Fibroblast of the aortic adventitia (primary cell): ENCODE measurements at places on chromosomes 4 and X.

- peak; percentile 45 for DNase-seq
These were observed 29.7 kb upstream of the LGI2 start for GRCh38 chr4:25060241-25060962.

DNA sequence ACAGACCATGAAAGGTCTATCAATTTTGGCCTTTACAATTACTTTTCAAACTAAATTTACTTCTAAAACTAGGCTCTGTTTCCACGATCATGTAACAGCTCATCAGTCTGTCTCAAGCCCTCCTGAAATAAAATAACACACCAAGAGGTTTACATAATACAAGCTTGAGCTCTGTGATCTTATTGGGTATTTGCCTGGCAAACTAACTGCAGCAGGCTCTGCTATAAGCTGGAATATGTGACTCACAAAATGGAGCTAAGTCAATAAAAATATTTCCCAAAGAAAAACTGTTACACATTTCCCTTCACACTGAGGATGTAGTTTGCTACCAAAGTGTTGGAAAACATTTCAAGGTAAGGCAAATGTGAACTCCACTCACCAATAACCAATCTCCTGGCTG, 94.7 kb upstream of the GPM6B start:
- peak; percentile 70 for DNase-seq

- DNase-seq, result no peak
These were observed 35.6 kb downstream of the RAB40A start for GRCh38 chrX:103483720-103484119.

DNA sequence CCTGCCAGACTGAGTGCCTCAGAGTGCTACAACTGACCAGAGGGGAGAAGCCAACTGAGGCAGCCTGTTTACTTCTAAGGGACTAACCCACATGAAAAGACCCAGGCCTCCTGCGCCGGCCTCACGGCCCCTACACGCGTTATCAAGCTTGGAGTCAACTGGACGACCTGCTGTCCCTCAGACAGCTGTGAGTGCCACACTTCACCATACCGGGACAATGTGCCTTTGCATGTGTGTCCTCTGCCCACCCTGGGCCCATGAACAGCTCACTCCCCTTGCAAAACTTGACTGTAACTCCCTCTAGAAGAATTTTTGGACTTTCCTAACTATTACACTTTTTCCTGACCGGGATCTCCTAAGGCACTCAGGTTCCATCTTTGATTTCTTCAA, 1.8 kb downstream of the NOP14 start:
- no peak for DNase-seq

GRCh38 chr4:155005395-155006090, 202.9 kb upstream of the NPY2R start:
- DNase-seq, result peak; percentile 80

- DNase-seq, result no peak
These were observed 8.8 kb downstream of the PRDM8 start for GRCh38 chr4:80206111-80206510.

DNA sequence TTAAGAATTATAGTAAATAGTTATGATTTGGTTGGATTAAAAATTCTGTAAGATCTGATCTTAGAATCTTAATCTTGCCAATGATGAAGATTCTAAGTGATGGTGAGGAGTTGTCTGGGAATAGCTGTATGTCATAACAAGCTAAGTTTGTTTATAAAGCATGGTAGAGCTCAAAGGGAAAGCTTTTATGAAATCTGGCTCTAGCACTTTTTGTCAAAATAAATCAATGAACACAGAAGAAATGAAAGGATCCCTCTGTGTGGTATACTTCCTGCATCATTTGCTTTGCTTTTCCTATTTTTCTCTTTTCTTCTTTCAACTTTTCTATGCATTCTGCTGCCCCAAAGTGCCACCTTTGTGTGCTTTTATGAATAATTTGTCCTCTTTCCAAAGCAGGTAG, 193.5 kb upstream of the FAT1 start:
- DNase-seq, result no peak

DNA sequence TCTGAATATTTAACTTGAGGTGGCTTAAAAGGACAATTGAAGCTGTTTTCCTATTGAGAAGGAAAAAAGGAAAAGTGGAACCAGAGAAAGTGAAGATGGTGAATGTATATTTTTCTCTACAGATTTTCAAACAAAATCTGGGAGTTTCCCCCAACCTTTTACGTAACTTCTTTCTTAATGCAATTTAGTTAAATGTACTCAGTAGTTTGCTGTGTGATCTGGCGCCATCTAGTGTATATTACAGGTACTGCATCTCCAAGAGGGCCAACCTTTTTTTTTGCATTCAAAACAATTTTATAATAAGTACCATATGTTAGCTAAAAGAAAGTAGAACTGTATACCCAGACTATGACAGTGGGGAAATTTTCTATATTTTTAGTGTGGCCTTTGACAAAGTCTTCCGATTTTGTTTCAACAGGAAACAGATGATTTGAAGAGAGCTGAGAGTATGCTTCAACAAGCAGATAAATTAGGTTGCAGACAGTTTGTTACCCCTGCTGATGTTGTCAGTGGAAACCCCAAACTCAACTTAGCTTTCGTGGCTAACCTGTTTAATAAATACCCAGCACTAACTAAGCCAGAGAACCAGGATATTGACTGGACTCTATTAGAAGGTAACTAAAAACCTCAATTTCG, 82.0 kb downstream of the PLS3 start:
- peak; percentile 89 for DNase-seq

DNA sequence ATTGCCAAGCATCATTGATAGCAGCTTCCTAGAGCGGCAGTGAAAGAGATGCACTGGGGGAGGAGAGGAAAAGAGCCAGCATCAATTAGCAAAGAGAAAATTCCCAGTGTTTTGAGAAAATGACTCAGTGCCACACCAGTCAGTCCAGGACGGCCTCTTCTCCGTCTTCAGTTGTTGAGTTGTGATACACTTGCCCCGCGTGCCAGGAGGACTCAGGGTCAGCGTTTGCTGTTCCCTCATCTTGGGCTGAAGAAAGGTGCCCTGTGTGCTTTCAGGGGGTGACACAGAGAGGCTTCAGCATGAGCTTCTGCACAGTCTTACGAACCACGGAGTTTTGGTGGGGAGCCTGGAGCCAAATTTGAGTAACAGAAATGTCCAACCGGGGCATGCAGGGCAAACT, 82.3 kb downstream of the GPR143 start:
- DNase-seq, result no peak

GRCh38 chr4:36420111-36420679, 138.8 kb downstream of the DTHD1 start:
- no peak for DNase-seq

- DNase-seq, result no peak
These were observed 447.2 kb downstream of the SLITRK2 start for GRCh38 chrX:146264763-146265375.

DNA sequence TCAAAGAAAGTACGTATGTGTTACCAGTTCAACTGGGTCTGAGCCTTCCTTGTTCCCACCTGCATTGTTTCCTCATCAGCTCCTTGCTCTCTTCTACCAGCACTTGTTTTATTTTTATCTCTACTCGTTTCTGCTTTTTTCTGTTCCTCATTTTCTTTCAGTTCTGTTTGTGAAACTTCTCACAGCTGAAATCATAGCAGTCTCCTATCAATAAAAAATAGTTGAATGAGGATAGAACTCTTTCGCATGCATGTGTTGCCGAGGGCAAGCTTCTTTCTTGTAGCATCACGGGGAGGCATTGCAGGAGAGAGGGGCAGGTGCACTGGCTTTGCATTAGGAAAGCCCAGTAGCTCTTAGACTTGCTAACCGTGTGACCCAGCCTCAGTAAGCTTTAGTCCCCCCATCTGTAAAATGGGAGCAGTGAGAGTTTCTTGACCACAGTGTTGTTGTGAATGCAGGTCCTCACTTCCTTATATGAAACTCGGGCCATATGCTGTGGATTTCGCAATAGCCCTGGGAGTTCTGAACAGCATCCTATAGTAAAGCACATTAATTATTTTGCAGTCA, 24.7 kb downstream of the OFD1 start:
- no peak for DNase-seq

- DNase-seq, result no peak
These were observed 238.1 kb downstream of the SPOCK3 start for GRCh38 chr4:166996216-166996615.

GRCh38 chr4:159855731-159856130, 752.9 kb downstream of the RAPGEF2 start:
- no peak for DNase-seq

- DNase-seq, result no peak
These were observed 3.3 kb downstream of the NKX6-1 start for GRCh38 chr4:84495794-84496261.

GRCh38 chrX:151896734-151897474, 15.8 kb upstream of the MAGEA4 start:
- peak; percentile 78 for DNase-seq

DNA sequence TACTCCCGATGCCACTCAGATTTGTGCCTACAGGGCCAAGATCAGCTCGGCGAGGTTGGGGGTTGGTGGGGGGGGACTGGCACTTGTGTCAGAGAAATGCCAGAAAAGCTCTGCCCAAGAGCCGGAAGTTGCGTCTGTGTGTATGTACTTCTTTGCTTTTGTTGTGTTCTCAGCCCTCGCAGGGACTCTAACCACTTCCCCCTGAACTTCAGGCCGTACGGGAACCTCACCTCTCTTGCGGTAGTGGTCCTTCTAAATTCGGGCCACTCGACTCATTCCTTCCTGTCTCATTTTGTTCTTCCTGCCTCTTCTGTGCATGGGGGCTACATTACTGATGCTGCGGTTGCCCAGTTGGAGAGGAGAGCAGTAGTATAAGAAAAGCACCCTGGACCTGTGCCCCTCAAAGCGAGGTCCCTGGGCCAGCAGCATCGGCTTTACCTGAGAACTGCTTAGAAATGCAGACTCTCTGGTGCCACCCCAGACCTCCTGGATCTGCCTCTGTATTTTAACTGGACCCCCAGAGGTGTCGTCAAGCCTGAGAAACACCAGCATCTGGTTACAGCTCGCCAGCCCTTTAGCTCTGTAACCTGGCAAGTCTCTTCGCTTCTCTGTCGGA, 146.3 kb upstream of the RPS6KA3 start:
- no peak for DNase-seq

GRCh38 chrX:20067709-20068561, 48.8 kb downstream of the MAP7D2 start:
- DNase-seq, result peak; percentile 89

DNA sequence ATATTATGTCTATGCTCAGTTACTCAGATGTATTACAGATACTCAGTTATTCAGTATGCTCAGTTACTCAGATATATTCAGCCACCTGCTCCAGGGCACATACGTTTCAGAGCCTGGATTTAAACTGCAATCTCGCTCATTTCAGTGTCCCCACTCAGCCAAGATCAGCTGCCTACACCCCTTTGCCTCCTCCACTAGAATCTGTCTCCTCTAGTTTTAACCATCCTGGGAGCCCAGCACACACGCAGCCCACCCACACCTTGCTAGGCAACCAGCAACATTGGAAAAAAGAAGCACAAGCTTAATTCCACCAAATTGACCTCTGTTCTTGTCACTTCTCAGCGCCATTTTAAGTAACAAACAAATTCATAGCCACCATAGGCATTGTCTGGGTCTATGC, 246.2 kb downstream of the QDPR start:
- no peak for DNase-seq

- no peak for DNase-seq
These were observed 136.5 kb upstream of the NPY2R start for GRCh38 chr4:155071962-155072361.

DNA sequence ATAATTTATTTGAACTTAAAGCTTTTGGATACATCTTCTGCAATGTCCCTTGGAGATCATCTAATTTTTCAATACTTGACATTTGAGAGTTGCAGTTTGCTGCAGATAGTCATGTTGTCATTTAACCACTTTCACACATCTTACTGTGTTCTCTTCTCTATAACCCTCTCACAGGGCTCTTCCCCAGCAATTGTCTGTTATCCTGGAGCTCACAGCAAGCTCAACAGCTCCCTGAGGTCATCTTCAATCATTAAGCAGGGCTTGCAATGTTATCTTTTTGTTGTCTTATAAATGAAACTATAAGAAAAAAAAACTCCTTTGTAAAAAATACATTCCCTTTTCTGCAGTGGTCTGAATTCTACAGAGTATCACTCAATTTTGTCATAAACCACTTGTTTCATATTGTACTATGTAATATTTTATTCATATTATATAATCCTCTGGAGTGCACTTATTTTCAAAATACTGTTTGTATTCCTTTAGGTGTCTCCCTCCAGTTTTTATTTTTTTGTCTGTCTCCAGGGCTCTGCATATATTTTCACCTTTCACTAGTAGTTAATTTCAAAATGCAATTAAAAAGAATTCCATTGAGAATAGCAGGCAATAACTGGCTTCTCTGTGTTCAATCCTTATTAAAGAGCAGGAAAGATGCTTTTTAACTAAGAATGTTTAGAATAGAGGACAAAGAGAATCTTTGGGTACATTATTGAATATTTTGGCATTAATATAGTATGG, 106.3 kb upstream of the ARSJ start:
- no peak for DNase-seq

- peak; percentile 46 for DNase-seq
These were observed at the start of gene DCTD for GRCh38 chr4:182917182-182918043. TSS of gene DCTD (minus strand) at chr4:182917386. CDS start at chr4:182915568, 1,818 bp downstream.

- DNase-seq, result peak; percentile 86
These were observed 376.2 kb downstream of the PCDH18 start for GRCh38 chr4:137156054-137156453.

- no peak for DNase-seq
These were observed 41.6 kb downstream of the CCDC149 start for GRCh38 chr4:24871210-24871609.

- no peak for DNase-seq
These were observed 227.0 kb downstream of the C4orf33 start for GRCh38 chr4:129322920-129323319.

DNA sequence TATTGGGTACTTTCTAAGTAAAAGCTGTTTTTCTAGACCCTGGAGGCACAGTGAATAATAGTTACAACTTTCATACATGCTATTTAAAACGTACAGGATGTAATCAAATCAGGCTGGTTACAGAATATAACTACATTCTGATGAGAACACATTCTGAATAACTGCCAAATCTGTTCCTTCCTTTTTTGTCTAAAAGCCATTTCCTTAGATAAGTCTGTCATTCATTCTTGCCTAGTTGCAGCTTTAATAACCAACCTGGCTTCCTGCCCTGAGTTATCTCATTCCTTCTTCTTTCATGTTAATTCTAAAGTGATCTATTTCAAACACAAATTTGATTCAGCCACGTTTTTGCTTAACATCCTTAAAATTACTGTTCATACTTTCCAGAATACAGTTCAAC, 189.7 kb upstream of the ITM2A start:
- no peak for DNase-seq

DNA sequence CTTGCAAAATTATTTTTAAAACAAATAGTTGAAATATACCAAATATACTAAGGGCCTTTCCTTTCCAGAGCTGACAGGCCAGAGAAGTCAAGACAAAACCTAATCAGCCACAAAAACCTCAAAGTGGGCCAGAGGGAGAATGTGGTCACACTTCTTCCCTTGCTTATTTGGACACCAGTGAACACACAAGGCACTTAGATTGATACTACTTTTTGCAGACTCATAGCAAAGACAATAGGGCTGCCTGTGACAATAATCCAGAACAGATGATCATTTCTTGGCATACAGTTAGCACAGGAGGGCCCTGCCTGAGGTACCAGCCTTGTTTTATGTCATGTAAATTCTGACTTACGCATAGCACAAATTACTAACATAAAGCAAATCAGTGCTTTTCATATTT, 215.7 kb upstream of the NEIL3 start:
- peak; percentile 44 for DNase-seq

- DNase-seq, result no peak
These were observed 144.3 kb upstream of the PAQR3 start for GRCh38 chr4:79083406-79084010.

GRCh38 chrX:133415276-133416105, at the start of gene GPC4:
TSS of gene GPC4 (minus strand) at chrX:133415489. CDS start at chrX:133414965, 524 bp downstream.
- DNase-seq, result peak; percentile 12

GRCh38 chrX:97026406-97026805, 142.7 kb downstream of the RPA4 start:
- peak; percentile 3 for DNase-seq
